ENCODE measurements at places on chromosomes 5 and 9.
A peak's percentile ranks its signal among the peaks of the same experiment; 100 is the strongest.

GRCh38 chr5:53011233-53011632, 22.1 kb downstream of the ITGA2 start:
- no peak for DNase-seq

GRCh38 chr9:108544866-108545265, 310.9 kb downstream of the ACTL7B start:
- DNase-seq = no peak

- no peak for DNase-seq
These were observed 69.6 kb upstream of the TGFBR1 start for GRCh38 chr9:99035313-99035712.

- peak; percentile 0 for DNase-seq
These were observed 173.5 kb downstream of the TRIM32 start for GRCh38 chr9:116860509-116861120.

GRCh38 chr5:32499261-32499660, 54.7 kb upstream of the ZFR start:
- DNase-seq = no peak

- no peak for DNase-seq
These were observed 15.1 kb upstream of the SLC2A6 start for GRCh38 chr9:133493845-133494540.

DNA sequence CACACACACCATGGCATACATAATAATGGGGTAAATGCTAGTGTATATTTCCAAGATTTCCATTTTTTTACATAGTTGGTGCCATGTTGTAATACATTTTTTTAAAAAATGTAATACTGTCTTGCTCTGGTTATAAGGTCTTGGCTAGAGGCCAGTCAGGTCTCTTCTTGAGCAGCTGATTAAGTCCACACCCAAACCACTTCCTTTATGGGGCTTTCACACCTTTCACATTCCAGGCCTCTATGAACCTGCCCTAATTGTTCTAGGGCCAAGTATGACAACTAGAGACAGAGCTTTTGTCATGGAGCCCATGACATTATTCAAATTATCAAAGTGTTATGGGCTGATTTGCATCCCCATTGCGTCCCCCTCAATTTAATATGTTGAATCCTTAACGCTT, 495.6 kb upstream of the CTNND2 start:
- DNase-seq = no peak

GRCh38 chr5:12175914-12176585, 271.8 kb upstream of the CTNND2 start:
- no peak for DNase-seq

- no peak for DNase-seq
These were observed 1.9 kb downstream of the ROR2 start for GRCh38 chr9:91948101-91948596.

GRCh38 chr5:3317051-3317795, 278.4 kb upstream of the IRX1 start:
- DNase-seq = no peak

GRCh38 chr9:3479514-3480352, 46.1 kb downstream of the RFX3 start:
- DNase-seq = no peak

DNA sequence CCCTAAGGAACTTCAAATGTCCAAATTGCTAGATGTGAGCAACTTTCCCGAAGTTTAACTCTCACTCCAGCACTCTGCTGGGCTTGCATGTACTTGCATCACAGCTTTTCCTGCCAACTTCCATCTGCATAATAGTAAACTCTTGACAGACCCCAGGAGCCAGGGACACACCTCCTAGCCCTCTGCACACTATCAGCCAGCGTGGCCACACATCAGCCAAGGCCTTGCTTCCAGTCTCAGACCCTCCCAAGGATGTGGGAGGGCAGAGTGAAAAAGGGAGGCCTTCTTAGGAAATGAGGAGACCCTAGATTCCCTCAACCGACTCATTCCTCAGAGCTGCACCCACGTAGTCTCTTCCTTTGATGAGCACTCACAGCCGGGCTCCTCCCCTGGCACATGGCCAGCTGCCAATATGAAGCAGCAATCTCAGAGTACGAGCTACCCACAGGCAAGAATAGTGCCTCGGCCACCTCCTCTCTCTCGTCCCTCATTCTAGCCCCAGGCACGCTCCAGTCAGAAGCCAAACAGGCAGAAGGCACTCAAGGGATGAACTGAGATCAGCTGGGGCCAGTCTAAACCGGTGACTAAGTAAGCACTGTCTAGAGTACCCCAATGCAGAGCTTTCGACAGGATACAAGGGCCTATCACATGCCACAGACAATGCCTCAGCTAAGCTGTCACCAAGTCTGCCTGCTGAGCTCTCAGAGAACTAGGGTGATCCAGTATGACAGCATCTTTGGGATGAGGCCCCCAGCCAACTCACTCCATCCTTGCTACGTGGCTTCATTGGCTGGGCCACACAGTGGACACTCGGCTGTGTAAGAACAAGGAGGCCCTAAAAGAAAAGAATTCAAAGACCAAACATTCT, 2.3 kb downstream of the P4HA2 start:
- DNase-seq = no peak

DNA sequence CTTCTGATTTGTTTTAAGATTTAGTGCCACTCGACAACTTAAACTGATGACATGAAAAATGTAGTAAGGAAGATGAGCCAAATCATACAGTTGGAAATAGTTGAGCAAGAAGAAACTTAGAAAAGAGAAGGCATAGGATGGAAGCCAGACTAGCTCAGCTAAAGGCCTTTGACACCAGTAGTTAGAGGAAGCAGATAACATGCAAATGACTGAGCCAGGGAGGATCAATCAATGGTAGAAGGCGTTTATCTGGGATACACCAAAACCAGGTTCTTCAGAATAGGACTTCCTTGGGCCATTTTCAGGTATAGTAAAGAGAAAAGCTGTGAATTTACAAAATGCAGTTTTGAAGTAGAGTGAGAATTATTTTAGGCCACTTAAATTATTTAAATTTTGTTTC, 3.2 kb downstream of the TDRD7 start:
- DNase-seq = no peak

DNA sequence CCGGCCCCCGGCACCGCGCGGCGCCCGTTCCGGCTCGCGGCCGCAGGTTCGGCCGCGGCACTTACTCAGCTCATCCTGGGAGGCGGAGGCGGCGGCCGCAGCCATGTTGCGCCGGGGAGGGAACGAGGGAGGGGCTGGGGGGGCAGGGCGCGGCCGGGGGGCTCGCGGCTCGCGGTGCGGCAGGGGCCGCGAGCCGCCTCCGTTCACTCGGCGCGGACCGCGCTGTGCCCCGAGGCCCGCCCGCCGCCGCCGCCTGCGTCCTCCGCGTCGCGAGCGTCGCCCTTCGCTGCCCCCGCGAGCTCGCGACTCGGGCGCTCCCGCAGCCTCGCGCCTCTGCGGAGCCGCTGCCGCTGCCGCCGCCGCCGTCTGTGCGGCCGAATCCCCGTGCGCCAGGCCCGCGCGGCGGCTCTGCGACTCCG, 735 bp downstream of the ECPAS start:
- DNase-seq = peak; percentile 30

DNA sequence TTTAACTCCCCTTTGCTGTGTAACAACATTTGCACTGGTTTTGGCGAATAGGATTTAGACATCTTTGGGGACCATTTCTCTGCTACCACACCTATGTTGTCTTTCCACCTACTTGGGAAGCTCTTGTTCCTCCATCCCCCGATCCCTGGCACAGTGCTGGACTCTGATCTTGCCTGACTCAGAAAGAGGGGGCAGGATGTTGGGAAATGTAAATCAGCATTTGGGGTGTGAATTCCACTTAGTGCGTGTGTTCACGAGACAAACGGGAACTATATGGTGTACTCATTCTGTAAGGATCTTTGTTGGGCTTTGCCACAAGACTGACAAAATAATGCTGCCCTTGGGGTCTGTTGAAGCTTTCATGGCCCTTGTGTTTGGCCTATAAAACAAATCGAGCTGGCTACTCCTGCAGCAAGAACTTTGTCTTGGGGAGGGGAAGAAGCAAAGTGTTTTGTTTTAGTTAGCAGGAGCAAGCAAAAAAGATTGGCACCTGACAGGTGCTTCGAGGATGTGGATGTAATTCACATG, 18.5 kb downstream of the TMEM268 start:
- no peak for DNase-seq

DNA sequence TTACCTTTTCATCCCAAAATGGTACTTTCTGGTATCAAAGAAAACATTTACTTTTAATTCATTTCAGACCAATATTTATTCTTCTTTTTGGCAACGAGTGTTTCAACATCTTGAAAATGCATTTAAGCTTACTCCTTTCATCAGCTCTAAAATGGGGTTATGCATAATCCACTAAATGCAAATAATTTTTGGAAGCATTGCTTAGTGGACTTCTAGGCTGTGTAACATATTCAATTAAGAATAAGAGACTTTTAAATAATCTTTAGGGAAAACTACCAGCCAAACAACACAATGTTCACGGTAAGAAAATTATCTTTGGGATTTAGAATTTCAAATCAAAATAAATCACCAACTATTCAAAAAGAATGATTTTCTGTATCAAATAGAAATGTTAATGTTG, 118.2 kb downstream of the ADAMTS6 start:
- no peak for DNase-seq

DNA sequence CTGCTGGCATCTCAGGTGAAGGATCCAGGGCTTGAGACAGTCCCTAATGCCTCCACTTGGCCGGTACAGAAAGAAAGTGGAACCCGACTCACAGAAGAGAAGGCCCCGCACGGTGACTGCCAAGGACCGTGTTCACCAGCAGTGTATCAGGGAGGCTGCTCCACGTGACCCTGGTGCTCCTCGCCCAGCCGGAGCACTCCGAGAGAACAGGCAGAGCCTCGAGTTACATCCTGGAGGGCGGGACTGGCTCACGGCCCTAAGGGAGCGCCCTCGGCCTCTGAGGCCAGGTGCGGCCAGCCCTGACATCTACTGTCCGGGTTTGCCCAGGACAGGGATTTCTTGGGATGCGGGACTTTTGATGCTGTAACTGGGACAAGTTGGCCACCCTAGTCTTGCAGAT, 104.0 kb upstream of the SARDH start:
- no peak for DNase-seq

GRCh38 chr5:53874409-53874808, 314.0 kb downstream of the NDUFS4 start:
- no peak for DNase-seq

- DNase-seq = no peak
These were observed 97.1 kb upstream of the TAF11L2 start for GRCh38 chr5:17400724-17401469.

DNA sequence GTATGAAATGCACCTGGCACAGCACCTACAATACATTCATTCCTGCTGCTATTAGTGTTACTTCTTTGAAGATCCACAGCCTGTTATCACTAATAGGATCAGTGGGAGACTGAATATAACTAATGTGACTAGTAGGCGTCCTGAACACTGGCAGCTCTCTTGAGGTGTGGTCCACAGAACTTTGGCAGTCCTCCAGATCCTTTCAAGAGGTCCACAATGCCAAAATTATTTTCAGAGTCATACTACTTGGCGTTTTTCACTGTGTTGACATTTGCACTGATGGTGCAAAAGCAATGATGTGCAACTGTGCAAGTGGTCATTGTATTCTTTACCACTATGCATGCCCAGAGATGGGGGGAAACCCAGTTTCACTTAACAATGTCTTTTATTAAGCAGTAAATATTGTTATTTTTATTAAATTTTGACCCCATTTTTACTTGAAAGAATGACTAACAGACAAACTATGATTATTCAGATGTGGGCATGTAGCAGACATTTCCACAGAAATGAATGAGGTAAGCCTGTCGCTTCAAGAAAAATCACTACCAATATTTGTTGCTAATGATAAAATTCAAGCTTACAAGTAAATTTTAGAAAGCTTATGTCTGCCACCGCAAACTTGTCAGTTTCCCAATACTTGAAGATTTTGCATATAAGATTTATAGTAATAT, 48.9 kb downstream of the ADRB2 start:
- DNase-seq = no peak

- no peak for DNase-seq
These were observed 367.5 kb downstream of the DEPDC1B start for GRCh38 chr5:60332244-60333004.

DNA sequence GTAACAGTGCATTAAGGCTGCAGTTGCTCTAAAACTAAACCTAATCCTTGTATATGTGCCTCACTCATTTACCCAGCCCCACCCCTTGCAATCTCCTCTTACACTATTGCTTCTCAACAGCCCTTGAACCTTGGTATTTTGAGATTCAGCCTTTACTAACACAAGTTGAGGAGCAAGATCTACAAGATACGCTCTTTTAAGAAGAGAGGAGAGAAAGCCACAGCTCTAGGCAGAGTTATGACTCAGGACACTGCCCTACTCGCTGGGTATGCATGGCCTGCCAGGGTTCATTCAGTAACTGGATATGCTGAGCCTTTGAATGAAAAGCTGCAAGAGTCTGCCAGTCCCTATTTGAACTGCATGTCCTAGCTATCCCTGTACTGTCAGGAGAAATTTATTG, 219.5 kb downstream of the PCSK5 start:
- DNase-seq = no peak

GRCh38 chr5:159768243-159768642, 148.0 kb upstream of the ADRA1B start:
- DNase-seq = no peak

DNA sequence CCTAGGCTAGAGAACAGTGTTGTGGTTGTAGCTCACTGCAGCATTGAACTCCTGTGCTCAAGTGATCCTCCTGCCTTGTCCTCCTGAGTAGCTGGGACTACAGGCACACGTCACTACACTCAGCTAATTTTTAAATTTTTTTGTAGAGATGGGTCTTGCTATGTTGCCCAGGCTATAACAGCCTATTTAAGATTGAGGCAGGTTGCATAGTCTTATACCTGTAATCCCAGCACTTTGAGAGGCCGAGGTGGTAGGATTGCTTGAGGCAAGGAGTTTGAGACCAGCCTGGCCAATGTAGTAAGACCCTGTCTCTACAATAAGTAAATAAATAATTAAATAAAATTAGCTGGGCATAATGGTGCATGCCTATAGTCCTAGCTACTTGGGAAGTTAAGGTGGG, 79.9 kb downstream of the VPS13A start:
- no peak for DNase-seq

DNA sequence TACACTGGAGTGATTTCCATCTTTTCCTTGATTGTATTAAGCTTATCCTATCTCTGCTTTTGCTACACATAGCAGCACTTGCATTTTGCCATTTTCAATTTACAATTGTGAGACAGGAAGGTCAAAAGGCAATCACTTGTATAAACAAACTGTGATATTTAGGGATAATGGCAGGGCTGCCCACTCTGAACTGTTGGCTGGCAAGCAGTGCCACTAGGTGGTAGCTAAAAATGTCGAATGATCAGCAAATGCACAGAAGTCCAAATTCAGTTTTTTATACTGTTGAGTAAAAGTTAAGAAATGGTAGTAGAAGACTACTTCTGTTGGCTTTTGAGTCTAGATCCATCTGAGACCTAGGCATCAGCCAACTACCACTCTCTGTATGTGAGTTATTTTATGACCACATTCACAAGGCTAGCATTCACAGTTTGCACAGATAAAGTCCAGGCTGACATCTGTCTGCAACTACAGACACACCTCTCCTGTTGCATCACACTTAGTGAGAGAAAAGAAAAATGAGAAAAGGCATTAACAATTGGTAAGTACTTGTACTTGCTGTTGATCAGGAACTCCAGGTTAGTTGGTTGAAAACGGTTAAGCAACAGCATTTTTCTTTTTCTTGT, 108.8 kb upstream of the ASTN2 start:
- no peak for DNase-seq
